ENCODE measurements at places on chromosomes 6 and 20. TPM values are rescaled to one million over a fixed set of nuclear protein-coding genes. Genes with fewer than 3 reads are reported as not detected.
A peak's percentile ranks its signal among the peaks of the same experiment; 100 is the strongest.

Gene SMIM8
- 8.6 TPM for total RNA-seq

Gene PTCHD4
- not detected for total RNA-seq

Gene ANKRD66
- not detected for total RNA-seq

Gene ULBP2
- total RNA-seq: 0.40 TPM

- no peak overlapping the region for H3K27ac ChIP-seq
- no peaks in the 10 kb centered on the region for H3K27me3 ChIP-seq
- no peak for DNase-seq
- no peaks in the 10 kb centered on the region for H3K4me1 ChIP-seq
Measured at GRCh38 chr20:9349249-9349648, 165.1 kb upstream of the LAMP5 start.

- peaks cover 2% of the 10 kb centered on the region for H3K27me3 ChIP-seq
- DNase-seq: no peak
- H3K27ac ChIP-seq: no peak overlapping the region
Measured at GRCh38 chr20:50245498-50246366, 55.1 kb downstream of the CEBPB start.

DNA sequence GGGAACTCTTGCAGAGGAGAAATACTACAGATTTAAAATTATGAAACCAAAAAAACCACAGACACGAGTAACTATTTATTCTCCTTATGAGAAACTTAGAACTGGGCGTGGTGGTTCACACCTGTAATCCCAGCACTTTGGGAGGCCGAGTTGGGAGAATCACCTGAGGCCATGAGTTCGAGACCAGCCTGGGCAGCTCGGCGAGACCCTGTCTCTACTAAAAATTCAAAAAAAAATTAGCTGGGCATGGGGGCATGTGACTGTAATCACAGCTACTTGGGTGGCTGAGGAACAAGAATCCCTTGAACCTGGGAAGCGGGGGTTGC lies 36.8 kb downstream of the SSR1 start:
- H3K4me1 ChIP-seq: peaks cover 1% of the 10 kb centered on the region
- no peak for DNase-seq
- no peaks in the 10 kb centered on the region for H3K27me3 ChIP-seq
- no peak overlapping the region for H3K4me3 ChIP-seq
- no peaks in the 10 kb centered on the region for H3K36me3 ChIP-seq

DNA sequence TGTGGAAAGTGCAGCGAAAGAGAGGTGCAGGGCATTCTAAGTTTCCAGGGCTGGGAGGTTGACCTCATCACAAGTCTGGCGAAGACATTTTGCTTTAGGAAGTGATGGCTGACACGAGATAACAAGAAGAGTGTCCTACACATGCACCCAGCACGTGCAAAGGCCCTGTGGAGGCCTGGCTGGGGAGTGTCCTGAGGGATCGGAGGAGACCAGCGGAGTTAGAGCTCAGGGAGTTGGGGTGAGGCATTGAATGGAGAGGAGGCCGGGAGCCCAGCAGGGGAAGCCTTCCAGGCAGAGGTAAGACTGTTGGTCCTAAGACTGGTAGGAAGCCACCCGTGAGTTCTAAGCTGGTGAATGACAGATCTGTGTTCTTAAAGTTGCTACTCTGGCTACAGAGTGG lies 58.4 kb downstream of the PPP1R14C start:
- no peak for DNase-seq
- H3K27me3 ChIP-seq: no peaks in the 10 kb centered on the region
- H3K27ac ChIP-seq: no peak overlapping the region
- H3K4me1 ChIP-seq: no peaks in the 10 kb centered on the region
- H3K36me3 ChIP-seq: no peaks in the 10 kb centered on the region
- H3K4me3 ChIP-seq: no peak overlapping the region

DNA sequence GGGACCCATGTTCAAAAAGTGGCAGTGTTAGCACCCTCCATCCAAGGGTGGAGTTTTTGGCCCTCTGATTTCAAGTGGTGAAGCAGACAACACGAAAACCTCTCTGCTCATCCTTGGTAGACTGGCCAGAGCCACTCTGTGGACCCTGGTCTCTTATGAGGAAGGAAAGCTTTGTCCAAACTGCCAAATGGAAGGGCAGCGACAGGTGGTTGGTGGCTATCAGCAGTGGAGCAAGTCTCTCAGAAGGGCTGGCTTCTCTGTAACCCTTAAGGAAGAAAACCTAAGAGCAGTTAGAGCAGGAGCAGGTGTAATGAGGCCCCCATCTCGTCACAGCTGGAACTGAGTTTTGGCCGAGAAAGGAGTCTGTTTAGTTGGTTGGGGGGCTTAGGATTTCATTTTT lies 155.8 kb downstream of the SLC16A10 start:
- H3K27me3 ChIP-seq: peaks cover 3% of the 10 kb centered on the region
- H3K4me3 ChIP-seq: no peak overlapping the region
- DNase-seq: no peak
- no peak overlapping the region for H3K27ac ChIP-seq
- H3K36me3 ChIP-seq: no peaks in the 10 kb centered on the region
- H3K4me1 ChIP-seq: no peaks in the 10 kb centered on the region

- H3K27me3 ChIP-seq: no peaks in the 10 kb centered on the region
- no peak overlapping the region for H3K27ac ChIP-seq
- H3K4me3 ChIP-seq: no peak overlapping the region
- H3K36me3 ChIP-seq: peaks cover 53% of the 10 kb centered on the region
- peaks cover 35% of the 10 kb centered on the region for H3K4me1 ChIP-seq
- DNase-seq: no peak
Measured at GRCh38 chr6:90039911-90040310, 145.6 kb downstream of the GJA10 start.

DNA sequence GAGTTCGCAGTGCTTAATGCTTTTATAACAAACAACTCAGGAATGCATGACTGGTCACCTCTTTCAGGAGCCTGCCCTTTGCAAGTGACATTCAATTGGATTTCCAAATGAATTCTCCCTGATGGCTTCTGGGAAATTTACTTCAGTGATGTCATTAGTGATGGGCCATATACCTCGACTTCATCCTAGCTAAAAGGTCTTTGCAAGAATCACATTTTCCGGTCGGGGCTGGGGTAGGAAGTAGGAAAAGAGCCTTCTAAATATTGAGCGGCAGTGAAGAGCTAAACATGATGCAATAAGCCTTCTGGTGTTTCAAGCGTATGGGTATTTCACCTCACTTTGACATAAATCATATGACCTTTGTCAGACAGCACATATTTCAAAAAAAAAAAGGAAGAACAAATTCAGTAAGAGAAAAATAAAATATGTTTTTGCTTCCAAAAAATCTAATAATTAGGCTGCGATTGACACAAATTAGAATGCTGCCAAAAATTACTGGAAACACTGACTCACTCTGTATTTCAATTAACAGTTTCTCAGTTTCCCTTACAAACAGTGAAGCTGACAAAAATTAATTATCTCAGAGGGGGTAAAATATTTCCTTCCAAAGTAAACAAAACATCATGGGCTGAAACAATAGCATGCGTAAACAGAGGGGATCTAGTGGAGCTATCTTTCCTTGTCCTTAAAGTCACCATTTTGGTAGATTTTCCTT lies 39.8 kb downstream of the ADTRP start:
- H3K4me1 ChIP-seq: peaks cover 10% of the 10 kb centered on the region
- peaks cover 2% of the 10 kb centered on the region for H3K27me3 ChIP-seq
- no peaks in the 10 kb centered on the region for H3K36me3 ChIP-seq
- no peak overlapping the region for H3K4me3 ChIP-seq
- no peak overlapping the region for H3K27ac ChIP-seq

DNA sequence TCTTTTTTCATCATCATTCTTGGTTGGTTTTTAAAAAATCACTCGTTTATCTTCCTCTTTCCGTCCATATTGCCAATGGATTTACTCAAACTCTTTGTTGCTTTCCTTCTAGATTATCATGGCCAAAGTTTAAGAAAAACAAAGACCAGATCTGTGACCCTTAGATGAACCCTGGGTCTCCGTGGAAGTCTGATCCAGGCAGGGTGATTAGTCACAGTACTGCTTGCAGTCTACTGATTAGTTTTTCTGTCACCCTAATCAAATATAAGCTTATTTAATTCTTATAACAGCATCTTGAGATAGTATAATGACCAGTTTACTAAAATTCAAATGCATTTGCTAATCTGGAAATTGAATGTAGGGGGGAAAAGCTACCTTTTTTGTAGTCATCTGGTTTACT lies 6.0 kb upstream of the SMIM28 start:
- H3K4me1 ChIP-seq: no peaks in the 10 kb centered on the region
- no peaks in the 10 kb centered on the region for H3K36me3 ChIP-seq
- H3K4me3 ChIP-seq: no peak overlapping the region
- DNase-seq: no peak
- H3K27me3 ChIP-seq: peaks cover 10% of the 10 kb centered on the region

- no peak overlapping the region for H3K4me3 ChIP-seq
- no peaks in the 10 kb centered on the region for H3K27me3 ChIP-seq
- no peaks in the 10 kb centered on the region for H3K4me1 ChIP-seq
- H3K36me3 ChIP-seq: no peaks in the 10 kb centered on the region
Measured at GRCh38 chr20:37397076-37397953, 51.4 kb downstream of the SRC start.

DNA sequence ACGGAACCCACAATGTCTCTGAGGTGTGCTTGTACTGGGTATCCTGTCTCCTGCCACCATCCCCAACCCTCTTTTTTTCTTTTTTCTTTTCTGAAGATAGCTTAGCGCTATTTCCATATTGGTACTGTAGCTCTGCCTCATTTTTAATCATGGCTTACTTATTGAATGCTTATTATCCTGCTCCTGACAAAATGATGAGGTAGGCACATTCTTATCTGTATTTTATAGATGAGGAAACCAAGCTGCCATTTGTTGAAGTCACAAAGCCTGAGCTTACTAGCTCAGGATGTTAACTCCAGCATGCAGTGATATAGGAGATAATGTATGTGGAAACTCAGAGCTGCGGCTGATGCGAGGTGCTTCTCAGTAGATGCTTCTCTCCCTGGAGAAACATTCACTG lies 61.4 kb upstream of the GPR6 start:
- no peak overlapping the region for H3K4me3 ChIP-seq
- DNase-seq: no peak
- no peak overlapping the region for H3K27ac ChIP-seq
- H3K27me3 ChIP-seq: peaks cover 3% of the 10 kb centered on the region
- no peaks in the 10 kb centered on the region for H3K36me3 ChIP-seq

DNA sequence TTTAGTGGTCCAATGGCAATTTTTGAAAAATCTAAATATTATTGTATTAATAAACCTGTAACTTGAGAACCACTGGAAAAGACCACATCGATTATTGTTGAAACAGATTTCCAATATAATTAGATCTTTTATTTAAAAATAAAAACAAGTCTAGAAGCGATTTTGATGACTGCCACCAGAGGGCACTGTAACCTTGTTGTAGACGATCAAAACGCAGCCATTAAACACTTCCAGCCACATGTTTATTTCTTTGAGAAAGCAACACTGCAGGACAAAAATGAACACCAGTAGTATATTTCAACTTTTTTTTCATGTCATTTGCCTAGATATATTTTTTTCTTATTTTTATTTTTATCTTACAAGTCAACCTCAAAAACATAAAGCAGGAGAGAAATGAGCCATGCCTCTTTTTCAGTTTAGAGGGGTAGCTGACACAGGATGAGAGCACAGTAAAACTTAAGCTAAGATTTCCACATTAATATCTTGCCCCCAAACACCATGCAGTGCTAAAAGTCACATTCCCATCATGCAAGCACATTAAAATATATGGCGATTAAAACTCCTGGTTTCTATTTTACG lies 115.4 kb downstream of the OPRM1 start:
- H3K27me3 ChIP-seq: no peaks in the 10 kb centered on the region
- H3K27ac ChIP-seq: no peak overlapping the region
- no peak overlapping the region for H3K4me3 ChIP-seq

GRCh38 chr6:41469156-41470028 lies 76.8 kb upstream of the FOXP4 start:
- DNase-seq: no peak
- H3K27me3 ChIP-seq: peaks cover 72% of the 10 kb centered on the region
- H3K27ac ChIP-seq: no peak overlapping the region
- peak overlapping the region; percentile 11 for H3K4me3 ChIP-seq

DNA sequence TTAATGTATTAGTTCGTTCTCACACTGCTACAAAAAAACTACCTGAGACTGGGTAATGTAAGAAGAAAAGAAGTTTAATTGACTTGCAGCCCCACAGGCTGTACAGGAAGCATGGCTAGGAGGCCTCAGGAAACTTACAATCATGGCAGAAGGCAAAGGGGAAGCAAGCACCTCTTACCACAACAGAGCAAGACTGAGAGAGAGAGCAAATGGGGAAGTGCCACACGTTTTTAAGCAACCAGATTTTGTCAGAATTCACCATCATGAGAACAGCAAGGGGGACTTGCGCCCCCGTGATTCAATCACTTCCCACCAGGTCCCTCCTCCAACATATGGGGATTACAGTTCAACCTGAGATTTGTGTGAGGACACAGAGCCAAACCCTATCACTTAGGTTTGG lies 70.8 kb upstream of the SRSF6 start:
- H3K27ac ChIP-seq: no peak overlapping the region
- no peak overlapping the region for H3K4me3 ChIP-seq
- peaks cover 7% of the 10 kb centered on the region for H3K27me3 ChIP-seq
- DNase-seq: no peak
- no peaks in the 10 kb centered on the region for H3K36me3 ChIP-seq
- no peaks in the 10 kb centered on the region for H3K4me1 ChIP-seq

GRCh38 chr20:58840816-58841538 lies 9.7 kb downstream of the GNAS-AS1 start:
- H3K36me3 ChIP-seq: peaks cover 7% of the 10 kb centered on the region
- DNase-seq: no peak
- peaks cover 46% of the 10 kb centered on the region for H3K4me1 ChIP-seq
- no peak overlapping the region for H3K4me3 ChIP-seq
- H3K27ac ChIP-seq: no peak overlapping the region

GRCh38 chr6:26613201-26613600 lies 16.4 kb downstream of the ABT1 start:
- H3K36me3 ChIP-seq: peaks cover 3% of the 10 kb centered on the region
- peaks cover 14% of the 10 kb centered on the region for H3K4me1 ChIP-seq
- H3K27me3 ChIP-seq: peaks cover 43% of the 10 kb centered on the region
- H3K4me3 ChIP-seq: no peak overlapping the region

Measured in activated CD8-positive, alpha-beta T cell treated with anti-CD3 and anti-CD28 coated beads, Interleukin-2, amount 10 ng/mL, durations not matched to agents 7 days and 5 days (primary cell).